ENCODE measurements at places on chromosomes 2 and 18.
A peak's percentile ranks its signal among the peaks of the same experiment; 100 is the strongest.

GRCh38 chr18:8871489-8871888 is 166.1 kb downstream of the MTCL1 start:
- no peak for DNase-seq

DNA sequence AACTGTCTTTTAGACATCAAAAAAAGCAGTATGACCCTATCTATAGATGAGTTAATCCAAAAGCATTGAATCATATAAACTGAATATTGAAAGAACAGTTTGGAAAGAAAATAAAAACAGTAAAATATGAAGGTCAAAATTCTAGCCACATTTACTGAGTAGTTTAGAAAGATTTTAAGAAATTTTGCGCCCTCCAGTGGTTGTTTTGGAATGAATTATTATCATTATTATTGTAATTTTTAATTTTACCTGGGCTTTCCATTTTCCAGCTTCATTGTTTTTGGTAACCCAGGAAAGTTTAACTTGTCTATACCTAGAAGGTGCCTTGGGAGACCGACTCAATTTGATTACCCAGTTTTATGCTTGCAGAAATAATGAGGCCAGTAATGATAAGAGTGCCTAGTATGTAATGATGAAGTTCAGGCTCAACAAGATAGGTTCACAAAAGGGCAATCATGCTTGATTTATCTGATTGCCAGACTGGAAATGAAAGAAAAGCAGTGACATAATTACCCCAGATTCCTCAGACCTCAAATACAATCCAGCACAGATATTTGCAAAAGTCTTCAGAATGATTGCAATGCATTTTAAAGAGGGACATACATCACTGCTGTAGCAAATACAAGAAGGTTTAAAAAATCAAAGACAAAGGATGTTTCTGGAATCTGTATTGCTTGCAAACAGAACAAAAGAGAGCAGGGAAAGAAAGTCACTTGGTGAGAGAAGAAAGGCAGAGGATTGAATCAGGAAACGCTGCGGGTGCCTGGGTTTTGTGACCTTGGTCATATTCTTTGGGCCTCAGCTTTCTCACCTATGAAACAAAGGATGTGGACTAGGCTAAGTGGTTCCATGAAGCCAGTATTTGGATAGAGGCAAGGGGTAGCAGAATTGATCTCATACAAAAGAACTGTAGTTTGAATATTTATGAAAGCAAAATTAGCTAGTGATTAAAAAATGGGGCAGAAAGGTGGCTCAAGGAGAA is 153.8 kb downstream of the MAP2 start:
- no peak for DNase-seq

DNA sequence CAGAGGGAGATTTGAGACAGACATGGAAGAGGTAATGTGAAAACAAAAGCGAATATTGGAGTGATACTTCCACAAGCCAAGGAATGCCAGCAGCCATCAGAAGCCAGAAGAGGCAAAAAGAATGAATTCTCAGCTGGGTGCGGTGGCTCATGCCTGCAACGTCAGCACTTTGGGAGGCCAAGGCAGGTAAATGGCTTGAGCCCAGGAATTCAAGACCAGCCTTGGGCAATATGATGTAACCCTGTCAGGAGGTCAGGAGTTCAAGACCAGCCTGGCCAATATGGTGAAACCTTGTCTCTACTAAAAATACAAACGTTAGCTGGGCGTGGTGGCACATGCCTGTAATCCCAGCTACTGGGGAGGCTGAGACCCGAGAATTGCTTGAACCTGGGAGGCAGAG is 54.8 kb downstream of the FAM161A start:
- no peak for DNase-seq

- DNase-seq = no peak
Measured at GRCh38 chr2:169509298-169509885, at the start of gene KLHL41. KLHL41 (plus strand) TSS chr2:169509702; CDS start chr2:169509779, 77 bp downstream.

- peak; percentile 75 for DNase-seq
Measured at GRCh38 chr2:202609381-202610145, 25.2 kb upstream of the FAM117B start.
